ENCODE measurements at places on chromosomes 16 and 17.

GRCh38 chr17:37648555-37648954 is 5.3 kb upstream of the DDX52 start:
- no peak for DNase-seq

DNA sequence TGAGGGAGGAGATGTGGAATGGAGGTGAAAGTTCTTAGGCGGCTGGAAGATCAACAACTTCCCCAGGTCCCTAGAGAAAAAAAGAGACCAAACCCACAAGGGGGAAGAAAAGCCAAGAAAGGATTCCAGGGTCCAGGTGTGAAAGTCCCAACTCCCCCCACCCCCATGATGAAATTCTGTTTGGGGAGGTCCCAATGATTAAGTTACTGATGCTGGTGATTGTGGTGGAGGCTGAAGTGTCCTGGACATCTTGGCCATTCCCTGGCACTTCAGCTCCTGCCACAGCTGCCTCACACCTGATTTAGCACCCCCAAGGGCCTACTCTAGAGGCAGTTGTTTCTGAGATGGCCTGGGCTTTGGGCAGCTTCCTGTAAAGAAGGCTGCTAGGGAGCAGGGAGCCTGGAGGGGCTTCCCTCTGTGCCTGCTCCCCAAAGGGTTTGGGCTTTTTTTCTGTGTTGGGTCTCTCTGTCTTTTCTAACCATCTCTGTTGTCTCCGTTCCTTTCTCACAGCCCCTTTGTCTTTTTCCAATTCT is 13.1 kb downstream of the HOXB4 start:
- DNase-seq: no peak

DNA sequence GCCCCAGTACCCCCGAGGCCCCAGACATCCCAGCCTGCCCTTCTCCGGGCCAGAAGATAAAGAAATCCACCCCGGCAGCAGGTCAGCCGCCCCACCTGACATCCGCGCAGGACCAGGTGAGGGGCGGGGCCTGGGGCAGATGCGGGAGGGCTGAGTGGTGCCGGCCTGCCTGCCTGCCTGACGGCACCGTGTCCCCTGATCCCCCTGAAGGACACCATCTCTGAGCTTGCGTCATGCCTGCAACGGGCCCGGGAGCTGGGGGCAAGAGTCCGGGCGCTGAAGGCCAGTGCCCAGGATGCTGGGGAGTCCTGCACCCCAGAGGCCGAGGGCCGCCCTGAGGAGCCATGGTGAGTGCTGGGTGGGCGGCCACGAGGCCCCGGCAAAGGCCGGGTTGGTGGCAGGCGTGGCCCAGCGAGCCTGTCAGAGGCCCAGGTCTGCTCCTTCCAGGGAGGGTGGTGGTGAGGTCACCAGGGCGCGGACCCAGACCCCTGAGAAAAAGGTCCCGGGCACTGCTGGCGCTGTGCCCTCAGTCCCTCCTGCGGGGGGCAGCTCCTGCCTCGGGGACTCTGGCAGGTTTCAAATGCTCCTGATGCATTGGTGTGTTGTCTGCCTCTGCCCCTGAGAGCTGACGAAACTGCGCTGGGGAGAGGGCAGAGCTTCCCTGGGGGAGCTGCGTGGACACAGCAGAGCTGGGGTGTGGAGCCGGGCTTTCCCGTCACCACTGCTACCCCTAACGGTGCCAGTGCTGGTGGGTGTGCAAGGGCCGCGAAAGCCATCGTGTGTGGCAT is 1.2 kb downstream of the CDT1 start:
- DNase-seq: no peak

GRCh38 chr16:64365448-64365931 is 756.4 kb downstream of the CDH11 start:
- no peak for DNase-seq

DNA sequence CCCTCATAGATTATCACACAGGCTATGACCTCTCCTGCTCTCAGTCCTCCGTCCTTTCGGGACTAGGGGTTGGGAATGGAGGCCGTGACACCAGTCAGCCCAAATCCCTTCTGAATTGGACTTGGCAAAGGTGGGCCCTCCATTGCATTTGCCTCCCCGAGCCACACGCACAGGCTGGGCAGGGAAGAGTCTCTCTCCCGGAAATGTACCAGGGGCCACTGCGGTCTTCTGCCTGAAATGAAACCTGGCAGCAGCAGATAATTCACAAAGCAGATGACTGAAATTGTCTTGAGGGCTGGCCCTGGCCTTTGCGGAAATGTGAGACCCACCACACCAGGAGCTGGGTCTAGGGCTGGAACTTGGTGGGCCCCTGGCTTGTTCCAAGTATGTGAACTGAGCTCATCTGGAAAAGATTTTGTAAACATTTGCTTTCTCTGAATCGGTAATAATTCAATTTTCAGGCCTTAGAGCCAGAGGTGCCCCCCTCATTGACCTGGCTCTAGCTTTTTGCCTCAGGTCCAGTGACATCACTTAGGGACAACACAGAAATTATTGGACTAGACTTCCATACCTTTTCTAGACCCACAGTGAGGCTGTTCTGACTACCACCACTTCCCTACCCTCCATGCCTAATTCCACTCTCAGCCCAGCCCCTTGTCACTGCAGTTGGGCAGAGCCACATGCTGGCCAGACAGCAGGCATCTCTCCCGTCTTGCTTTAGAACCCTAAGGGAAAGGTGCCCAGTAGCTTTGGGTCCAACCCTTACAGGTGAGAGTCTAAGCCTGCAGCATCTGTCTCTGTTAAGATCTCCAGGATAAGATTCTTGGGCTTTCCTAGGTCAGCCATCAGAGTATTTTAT is 75.2 kb downstream of the CCDC182 start:
- no peak for DNase-seq

- no peak for DNase-seq
Measured at GRCh38 chr17:77563439-77564102, 394.9 kb upstream of the TNRC6C start.

DNA sequence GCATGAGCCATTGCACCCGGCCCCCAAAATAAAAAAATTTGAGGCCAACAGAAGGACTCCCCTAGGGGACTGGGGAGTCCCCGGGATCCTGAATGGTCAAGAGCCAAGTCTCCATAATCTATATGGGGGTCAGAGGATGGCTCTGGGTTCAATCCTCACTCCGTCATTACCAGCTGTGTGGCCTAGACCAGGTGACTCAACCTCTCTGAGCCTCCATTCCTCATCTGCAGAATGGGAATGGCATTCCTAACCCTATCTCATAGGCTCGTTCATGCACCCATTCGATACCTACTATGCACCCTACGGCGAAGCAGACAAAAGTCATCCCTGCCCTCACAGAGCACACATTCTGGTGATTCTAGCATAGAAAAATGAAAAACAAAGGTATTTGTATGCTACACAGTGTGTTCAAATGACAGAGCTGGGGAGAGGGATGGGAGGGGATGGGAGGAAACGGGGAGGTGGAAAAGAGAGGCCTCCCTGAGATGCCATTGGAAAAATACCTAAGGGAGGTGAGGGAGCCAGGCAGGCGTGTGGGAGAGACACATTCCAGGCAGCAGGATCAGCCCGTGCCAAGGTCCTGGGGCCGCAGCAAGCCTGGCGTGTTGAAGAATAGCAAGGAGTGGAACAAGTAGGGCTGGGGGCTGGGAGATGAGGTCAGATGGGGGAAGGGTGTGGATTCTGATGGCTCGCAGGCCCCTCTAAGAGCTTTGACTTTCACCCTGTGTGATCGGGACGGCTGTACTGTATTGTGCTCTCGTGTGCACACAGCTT is 71.2 kb downstream of the RMI2 start:
- DNase-seq: no peak

DNA sequence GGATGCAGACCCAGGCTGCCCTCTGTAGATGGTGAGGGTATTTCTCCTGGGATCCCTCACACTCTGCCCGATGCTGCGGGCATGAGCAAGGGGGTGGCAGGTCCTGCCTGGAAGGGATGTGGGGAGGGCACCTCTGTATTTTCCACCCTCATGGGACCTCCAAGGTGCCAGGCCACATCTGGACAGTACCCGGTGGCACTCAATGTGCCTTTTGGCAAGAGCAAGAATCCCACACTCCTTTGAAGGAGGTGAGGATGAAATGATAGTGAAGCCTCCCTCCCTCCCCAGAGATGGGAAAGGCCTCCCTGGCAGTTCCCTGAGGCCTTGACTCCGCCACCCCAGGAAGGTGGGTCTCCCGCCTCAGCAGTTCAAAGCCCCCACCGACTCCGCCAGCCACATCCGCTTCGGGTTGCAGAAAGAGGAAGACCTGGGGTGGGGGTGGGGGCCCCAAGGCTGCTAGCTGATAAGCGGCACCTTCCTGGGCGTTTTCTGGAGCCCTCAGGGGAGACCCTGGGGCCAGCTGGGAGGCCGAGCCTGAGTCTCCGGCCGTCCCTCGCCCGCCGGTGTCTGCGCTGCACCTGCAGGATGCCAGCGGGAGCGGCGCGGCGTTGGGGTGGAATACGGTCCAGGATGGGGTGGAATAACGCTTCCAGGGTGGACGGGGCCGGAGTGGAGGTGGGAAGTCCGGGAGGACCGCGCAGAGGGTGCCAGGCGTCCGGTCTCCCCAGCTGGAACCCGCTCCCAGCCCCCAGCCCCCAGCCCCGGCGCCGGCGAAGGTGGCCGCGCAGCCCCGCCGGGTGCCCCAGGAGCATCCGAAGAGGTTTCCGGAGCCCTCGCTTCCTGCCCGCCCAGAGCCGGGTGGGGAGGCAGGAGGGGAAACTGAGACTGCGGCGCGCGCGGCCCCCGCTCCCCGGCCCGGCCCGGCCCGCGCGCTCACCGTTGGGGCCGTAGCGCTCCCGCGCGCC is 718 bp downstream of the ATP2A3 start:
- DNase-seq: no peak

DNA sequence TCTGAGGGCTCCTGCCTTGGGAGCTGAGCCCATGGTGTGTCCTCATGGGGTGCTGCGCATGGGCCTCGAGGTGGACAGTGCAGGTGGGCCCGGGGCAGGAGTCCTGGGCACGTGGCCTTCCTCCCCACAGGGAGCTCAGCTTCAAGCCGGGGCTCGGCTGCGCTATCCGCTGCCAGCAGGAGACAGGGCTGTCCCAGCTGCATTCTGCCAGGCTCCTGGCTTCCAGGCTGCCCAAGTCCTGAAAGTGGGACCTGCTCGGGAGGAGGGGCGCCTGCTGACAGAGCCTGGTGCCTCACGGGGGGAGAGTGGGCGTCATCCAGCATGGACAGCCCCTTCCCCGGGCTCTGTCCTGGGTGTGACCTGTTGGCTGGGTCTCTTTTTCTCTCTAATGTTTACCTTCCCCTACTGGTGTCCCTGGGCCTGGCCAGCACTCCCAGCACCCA is 7.1 kb downstream of the TRAF7 start:
- no peak for DNase-seq

DNA sequence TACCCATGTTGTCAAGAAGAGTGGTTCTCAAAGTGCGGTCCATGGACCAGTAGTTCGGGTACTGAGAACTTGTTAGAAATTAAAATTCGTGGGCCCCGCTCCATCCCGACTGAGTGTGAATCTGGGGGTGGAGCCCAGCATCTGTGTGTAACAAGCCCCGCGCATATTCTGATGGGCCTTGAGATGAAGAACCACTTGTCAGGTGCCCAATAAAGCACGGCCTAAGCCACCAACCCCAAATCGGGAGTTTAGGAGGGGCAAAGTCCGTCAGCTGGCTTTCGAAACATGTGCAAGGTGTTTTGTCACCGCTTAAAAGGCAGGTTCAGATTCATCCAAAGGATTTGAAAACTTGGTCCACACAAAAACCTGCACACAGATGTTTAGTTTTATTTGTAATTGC is 29.5 kb downstream of the PSMD12 start:
- no peak for DNase-seq

DNA sequence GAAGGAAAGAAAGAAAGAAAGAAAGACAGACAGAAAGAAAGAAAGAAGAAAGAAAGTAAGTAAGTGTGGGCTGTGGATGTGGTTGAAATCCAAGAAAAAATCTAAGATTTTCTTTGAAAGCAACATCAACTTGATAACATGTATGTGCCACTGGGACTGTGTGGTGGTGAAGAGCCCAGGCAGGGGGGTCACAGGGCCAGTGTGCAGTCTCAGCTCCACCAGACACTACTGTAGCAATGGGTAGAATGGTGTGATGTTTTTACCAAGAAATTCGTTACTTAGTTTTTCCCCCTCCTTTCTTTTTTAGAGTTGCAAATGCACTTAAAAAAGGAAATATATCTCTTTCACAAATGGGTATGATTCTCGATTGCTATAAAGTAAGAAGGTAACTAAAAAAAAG is 71.9 kb upstream of the CNEP1R1 start:
- DNase-seq: no peak

- no peak for DNase-seq
Measured at GRCh38 chr17:56710986-56711385, 117.5 kb downstream of the NOG start.

DNA sequence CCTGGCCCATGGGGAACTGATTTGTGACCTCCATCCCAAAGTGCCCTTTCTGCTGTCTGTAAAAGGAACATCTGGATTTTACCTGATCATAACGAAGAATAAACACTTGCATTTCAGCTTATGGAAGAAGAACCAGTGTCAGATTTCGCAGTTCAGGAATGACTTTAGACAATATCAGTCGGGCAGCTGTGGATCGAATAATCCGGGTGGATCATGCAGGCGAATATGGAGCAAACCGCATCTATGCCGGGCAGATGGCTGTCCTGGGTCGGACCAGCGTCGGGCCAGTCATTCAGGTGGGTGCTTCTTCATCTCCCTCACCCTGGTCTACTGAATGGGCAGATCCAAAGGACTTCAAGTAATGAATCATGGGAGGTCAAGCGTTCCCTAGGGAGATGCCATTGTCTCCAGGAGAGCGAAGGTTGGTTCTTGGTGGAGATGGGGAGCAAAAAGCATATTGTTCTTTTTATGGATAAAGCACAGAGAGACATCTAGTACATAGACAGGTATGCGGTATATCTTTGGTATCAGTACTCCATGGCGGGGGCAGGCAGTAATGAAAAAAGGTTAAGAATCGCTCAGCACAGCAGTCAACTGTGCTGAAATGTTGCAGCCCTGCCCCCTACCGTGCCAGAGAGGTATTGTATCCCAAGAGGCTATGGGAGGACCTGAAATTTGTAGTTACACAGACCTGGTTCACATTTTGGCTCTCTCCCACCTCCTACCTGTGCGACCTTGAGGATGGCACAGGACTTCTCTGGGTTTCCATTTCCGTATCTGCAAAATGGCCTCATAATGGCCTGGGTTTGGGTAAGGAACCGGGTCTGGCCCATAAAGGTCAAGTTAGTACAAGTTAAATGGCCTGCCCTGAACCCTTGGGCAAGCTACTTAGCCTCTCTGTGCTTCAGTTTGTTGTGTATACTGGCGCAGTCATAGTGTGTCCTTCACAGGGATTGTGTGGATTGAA is 4.7 kb downstream of the COQ7 start:
- no peak for DNase-seq

GRCh38 chr17:40963838-40964237 is 2.9 kb downstream of the KRT39 start:
- peak; percentile 2 for DNase-seq
